OCI-M1 (cell line): ENCODE measurements at places on chromosomes 6 and 20.
A peak's percentile ranks its signal among the peaks of the same experiment; 100 is the strongest.

DNA sequence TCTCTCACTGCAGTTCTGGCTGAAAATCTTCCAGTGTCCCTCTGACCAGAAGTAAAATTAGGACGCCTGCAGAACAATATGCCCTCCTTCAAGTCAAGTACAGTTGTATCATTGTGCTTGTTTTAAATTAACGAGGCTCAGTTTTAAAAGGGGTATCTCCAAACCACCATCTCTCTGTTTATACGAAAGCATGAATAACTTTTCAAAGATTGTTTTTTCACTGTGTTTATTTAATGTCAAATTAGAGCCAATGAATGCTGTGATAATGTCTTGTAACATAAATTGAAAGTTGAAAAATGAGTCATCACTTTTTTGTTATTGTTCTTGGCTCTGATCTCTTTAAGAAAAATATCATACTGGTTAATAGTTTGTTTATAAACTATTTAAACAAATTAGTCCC is 230.7 kb upstream of the THEMIS start:
- DNase-seq, result no peak

DNA sequence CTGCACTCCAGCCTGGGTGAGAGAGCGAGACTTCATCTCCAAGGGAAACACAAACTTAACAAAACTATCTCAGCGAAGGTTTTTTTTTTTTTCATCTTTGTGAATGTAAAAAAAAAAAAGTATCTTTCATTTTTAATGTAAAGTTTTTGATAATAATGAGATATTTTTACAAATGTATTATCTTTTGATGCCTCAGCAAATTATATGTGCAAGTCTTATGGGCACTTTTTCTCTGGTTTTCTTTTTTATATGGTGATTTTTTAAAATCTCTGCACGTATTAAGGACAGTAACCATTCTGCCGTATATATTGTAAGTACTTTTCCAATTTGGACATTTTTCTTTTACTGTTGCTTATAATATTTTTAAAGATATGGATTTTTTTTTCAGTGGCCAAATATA is 76.8 kb downstream of the MAFB start:
- DNase-seq, result no peak

GRCh38 chr6:147867433-147868226 is 359.1 kb downstream of the SAMD5 start:
- no peak for DNase-seq

DNA sequence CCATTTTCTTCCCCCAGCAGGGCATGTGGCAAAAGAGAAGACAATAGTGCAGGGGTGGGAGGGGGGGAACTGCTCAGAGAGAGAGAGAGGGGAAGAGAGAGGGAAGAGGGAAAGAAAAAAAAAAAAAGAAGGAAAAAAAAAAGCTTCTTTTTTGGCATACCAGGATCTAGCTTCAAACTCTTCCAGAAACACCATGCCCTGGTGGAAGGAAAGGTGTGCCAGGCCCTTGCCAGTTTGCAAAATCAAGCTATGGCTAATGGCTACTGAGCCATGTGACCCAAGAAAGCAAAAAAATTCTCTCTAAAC is 326 bp downstream of the ZMYND8 start:
- no peak for DNase-seq

GRCh38 chr20:17171746-17172280 is 55.0 kb upstream of the PCSK2 start:
- DNase-seq, result no peak

GRCh38 chr6:66849843-66850242 is 1142.8 kb upstream of the EYS start:
- no peak for DNase-seq

DNA sequence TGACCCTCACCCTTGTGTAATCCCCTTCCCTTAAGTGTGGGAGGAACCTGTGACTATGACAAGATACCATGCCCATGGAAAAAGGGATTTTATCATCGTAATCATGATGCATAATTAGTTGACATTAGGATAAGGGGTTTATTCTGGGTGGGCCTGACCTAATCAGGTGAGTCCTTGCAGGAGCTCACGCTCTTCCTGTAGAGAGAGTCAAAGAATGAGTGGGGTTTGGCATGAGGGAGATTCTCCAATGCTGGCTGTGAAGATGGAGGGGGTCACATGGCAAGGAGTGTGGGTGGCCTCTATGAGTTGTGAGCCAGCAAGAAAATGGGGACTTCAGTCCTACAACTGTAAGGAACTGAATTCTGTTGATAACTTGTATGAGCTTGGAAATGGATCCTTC is 342.0 kb upstream of the TSHZ2 start:
- DNase-seq, result no peak

- no peak for DNase-seq
Measured at GRCh38 chr6:46993846-46994245, 48.3 kb downstream of the ADGRF1 start.

DNA sequence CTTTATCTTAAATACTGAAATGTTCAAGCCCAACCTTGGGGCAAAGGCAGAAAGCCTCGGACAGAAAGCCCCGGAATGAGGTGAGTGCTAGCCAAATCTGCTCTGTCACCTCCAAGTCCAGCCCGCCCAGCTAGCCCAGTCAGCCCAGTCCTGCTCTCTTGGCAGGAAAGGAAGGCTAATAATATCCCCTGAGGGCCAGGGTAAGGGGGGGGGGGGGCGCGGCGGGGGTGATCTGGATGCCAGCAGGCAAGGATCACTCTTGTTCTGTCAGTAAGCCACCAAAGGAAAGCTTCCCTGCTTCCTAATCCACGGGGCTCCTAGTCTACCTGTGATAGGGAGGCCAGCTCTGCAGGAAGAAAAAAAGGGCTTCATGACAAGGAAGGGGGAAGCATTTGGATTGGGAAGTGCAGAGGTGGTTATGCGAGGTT is 1.1 kb downstream of the NDRG3 start:
- no peak for DNase-seq

- no peak for DNase-seq
Measured at GRCh38 chr6:56959938-56960337, 5.0 kb downstream of the BEND6 start.

DNA sequence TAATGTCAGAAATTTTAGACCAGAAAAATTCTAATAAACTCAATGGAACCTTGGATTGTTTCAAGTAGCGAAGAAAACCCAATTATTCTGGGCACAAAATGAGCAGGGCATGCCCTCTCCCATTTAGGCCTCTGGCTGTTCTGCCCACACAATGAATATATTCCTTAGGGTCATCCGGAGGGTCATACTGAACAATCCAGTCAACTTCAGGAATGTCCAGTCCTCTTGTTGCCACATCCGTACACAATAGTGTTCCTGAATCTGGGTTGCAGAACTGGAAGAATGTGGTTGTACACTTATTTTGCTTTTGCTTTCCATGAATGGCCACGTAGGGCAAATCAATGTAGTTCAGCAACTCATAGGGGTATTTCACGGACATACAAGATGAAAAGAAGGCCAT is 23.4 kb upstream of the RNF144B start:
- no peak for DNase-seq

- DNase-seq, result no peak
Measured at GRCh38 chr20:51156041-51156982, 133.4 kb upstream of the KCNG1 start.

GRCh38 chr6:38901802-38902522 is 146.6 kb upstream of the GLP1R start:
- no peak for DNase-seq

DNA sequence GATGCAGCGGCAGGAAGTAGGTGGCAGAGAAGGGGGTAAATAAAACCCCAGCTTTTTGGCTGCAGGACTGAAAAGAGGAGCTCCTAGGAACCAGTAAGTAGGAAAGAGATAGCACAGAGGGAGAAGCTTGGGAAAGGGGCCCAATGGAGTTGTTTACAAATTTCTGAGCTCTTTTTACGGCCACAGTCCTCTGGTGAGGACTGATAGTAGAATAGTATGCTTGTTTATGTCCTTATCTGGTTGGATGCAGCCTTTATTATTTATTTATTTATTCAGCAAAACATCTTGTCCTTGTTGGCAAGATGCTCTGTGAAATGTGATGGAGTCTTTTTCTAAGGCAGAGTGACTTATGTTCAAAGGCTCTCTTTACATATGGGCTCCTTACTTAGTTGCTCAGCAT is 119.7 kb upstream of the AHI1 start:
- no peak for DNase-seq

DNA sequence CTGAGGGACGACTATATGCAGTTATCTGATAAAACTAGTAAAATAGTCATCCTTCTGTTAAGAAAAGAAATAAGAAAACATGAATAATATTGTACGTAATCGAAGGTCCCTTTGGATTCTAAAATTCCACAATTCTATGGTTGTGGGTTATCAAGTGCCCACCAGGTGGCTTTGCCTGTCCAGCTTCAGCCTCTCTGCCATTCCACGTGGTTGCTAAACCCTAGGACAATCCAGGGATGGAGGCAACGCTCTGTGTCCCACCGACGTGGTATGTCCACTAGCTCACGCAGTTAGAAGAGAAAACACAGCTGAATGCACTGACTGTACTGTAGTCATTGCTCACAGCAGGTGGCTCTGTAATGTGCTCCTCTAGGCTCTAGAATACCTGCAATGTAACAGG is 349.3 kb downstream of the FARS2 start:
- no peak for DNase-seq

DNA sequence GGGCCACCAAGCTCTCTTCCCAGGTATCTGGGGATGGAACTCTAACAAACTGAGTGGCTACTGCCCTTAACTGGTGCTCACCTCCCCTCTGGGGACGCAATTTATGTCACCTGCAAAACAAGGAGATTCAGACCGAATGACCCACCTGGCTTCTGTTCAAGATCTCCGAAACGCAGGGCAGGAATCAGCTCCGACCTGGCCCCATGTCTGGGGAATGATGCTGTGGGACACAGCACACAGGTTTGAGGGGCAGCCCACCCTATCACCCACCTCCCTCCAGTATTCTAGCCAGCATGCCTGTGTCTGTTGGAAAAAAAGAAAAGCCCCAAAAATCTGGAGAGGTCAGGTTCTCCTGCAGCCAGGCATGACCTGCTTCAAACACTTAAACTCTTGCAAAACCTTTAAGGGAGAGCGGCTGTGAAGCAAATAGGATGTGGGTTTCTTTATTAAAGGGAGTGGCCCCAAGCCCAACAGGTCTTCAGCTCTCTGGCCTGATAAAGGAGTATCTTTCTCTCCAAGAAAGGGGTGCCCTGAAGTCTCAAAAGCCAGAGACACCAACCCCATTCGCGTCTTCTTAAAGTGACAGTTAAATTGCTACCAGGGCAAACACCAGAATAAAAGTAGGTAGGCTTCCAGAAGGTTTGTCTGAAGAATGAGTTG is 6.4 kb downstream of the PREX1 start:
- peak; percentile 28 for DNase-seq
